ENCODE measurements at places on chromosomes 11 and 22.

DNA sequence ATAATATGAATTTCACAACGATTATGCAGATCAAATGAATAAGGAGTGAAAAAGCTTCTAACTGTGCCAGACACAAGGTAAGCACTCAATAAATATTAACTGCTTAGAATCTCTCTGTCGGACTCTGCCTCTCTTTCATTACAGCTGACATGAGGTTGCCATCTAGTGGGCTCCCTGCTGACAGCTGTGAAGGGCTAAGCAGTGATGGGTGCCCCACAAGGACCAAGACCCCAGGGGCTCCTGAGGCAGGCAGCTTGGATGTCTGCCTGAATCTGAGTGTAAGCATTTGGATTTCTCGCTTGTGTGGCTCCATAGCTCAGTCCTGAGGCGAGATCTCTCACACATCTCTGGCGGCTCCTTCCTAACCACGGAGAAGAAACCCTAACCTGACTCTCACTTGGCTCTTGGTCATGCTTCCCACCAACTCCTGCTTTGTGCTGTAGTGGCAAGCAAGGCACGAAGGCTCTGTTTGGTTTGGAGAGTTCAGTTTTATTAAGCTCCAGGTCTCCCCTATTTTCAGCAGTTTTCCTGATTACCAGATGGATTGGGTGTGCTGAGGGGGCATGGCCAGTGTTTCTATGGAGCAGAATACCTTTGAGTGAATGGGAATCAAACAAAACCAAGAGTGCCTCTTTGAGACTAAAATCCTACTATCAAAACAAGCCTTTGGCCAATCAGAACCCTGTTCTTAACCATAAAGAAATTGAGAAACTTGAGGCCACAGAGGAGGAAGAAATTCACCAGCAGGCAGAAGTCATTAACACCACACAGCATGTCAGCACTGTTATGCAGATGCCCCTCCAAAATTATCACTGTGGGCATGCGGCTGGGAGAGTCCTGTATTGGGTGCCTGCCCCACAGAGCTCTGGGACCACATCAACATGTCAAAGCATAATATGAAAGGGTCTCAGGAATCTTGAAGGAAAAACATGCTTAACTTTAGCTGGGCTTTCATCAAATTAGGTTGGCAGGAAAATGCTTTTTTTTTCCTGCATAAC, 152.8 kb upstream of the NTM start:
- DNase-seq, result no peak

GRCh38 chr11:26947379-26947844, 46.5 kb upstream of the FIBIN start:
- DNase-seq, result no peak

DNA sequence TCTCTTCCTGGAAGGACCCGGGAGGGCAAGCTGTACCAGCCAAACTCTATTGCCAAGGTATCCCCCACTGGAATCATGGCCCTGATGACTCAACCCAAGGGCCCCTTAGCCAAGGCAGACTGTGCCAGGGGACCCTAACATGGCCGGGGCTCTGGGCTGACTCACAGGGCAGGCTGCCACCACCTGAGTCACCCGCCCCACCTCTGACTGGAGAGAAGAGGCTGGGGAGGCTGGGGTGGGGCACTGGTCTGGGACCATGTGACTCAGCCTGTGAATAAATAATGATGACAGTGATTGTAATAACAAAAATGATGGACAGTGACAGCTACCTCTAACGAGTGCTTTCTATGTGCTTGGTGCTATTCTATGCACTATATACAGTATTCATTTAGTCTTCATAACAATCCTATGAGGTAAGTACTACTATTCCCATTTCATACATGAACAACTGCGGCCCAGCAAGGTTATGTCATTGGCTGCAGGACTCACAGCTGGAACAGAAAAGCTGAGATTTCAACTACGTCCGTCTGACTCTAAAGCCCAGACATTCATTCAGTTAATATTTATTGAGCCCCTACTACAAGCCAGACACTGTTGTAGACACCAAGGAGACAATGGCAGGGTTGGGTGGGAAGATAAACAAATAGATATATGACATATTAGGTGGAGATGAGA, 84.2 kb downstream of the FBXO7 start:
- DNase-seq, result no peak

DNA sequence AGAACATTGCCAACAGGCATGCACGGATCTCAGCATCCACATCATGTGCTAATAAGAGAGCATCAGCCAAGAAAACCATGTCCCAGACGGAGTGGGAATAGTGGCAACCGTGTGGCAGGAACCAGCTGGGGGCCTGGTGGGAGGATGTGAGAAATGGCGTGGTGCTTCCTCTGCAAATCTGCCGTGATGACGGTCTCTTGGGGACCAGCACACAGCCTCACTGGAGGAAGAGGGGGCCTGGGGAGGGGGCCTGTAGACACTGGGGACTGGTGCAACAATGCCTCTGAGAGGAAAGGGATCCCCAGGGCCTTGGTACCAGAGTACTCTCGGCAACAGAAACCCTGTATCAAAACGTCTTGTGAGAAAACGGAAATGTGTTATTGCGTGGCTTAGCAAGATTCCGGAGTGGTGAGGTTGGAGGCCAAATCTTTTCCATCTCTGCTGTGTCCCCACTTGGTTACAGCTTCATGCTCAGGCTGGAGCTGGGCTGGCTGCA, 154.3 kb upstream of the TBCEL start:
- DNase-seq, result no peak

- DNase-seq, result no peak
Measured at GRCh38 chr11:85965202-85965601, 103.7 kb downstream of the PICALM start.

DNA sequence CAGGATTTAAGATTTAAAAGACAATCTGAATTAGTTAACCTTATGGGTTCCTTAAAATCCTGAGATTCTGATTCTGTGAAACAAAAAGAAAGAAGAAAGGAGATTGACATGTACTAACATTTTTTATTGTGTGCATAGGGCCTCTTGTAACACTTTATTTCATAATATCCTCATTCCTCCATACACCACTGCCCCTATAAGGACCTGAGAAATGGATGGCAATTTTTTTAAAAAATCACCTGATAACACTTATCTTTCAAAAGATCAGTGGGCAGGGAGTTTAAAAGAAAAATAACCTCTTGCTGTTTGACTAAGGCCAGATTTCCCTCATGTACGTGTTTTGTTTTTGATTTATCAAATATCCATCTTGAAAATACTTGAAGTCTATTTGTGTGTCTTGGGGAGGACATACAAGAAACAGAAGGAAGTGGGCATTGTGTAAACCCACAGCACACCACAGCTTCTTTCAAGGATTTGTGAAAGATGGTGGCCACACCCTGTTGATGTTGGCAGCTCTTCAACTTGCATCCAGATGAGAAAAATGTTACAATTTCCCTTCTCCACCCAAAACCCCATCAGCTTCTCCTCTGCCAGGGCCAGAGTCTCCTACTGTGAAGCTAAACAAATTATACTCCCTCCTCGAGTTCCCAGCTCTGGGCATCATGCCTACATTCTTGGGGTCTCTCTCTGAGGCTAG, 35.0 kb upstream of the MPEG1 start:
- DNase-seq, result no peak

DNA sequence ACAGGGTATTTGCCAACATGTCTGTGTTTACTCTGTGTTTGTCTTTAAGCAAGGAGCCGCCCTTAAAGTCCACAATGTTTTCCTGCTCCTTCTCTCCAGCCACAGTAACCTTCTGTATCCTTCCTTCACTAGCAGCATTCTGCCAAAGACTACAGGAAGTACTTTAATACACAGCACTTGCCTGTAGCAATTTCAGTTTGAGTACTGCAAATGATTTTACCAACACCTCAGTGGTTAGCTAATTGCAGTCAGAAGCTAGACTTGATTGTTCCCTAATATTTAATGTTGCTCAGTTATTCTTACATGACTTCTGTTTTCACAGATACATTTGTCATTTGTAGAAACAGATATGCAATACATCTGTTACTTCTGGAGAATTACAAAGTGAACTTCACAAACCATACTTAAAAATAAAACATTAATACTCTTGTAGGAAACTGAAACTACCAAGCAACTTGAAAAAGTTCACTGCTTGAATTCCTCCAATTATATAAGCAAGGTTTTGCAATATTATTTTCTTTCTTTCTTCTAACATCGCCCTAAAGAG, 69.1 kb downstream of the FCHSD2 start:
- no peak for DNase-seq

DNA sequence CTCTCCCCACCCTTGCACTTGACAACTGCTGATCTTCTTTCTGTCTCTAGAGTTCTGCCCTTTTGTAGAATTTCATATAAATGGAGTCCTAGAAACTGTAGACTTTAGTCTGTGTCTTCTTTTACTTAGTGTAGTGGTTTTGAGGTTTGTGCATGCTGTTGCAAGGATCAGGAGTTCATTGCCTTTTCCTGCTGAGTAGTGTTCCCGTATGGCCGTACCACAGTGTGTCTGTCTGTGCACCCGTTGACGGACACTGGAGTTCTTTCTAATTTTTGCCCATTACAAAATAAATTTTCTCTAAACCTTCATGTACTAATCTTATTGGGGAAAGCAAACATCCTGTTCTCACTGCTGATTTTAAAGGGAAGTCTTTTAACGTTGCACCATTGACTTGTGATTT, 138.1 kb downstream of the TBC1D22A start:
- DNase-seq, result no peak

DNA sequence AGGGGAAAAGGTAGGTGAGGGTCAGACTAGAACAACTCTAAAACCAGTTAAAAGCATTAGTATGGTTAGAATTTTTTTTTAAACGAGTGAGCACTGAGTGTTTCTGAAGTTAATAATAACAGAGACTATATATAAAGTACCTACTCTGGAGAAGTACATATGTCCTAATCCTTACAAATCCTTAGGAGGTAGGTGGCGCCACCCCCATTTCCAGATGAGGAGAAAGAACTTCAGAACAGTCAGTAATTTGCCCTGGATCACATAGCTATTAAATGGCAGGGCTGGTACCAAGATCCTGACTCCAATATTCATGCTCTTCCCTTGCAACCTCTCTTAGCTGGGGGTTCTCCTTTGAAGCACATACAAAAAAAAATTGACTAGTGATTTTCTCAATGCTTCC, 80.5 kb downstream of the CLPB start:
- no peak for DNase-seq

DNA sequence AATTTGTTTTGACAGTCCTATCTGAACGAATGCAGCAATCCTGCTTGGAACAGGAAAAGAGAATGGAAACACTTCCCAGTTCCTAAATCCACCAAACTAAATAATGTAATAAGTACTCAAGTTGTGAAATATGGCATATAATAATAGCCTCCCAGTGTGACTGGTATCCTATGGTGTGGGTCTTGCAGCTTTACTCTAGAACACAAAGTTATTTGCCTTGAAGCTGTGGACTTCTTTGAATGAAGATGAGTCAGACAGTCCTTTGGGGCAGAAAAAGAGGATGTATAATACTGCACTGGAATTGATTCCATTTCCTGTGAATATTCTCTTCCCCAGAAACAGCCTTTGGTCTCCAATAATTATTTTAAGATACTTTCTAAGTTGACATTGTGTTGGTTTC, 887.0 kb downstream of the KCNA4 start:
- DNase-seq, result no peak

DNA sequence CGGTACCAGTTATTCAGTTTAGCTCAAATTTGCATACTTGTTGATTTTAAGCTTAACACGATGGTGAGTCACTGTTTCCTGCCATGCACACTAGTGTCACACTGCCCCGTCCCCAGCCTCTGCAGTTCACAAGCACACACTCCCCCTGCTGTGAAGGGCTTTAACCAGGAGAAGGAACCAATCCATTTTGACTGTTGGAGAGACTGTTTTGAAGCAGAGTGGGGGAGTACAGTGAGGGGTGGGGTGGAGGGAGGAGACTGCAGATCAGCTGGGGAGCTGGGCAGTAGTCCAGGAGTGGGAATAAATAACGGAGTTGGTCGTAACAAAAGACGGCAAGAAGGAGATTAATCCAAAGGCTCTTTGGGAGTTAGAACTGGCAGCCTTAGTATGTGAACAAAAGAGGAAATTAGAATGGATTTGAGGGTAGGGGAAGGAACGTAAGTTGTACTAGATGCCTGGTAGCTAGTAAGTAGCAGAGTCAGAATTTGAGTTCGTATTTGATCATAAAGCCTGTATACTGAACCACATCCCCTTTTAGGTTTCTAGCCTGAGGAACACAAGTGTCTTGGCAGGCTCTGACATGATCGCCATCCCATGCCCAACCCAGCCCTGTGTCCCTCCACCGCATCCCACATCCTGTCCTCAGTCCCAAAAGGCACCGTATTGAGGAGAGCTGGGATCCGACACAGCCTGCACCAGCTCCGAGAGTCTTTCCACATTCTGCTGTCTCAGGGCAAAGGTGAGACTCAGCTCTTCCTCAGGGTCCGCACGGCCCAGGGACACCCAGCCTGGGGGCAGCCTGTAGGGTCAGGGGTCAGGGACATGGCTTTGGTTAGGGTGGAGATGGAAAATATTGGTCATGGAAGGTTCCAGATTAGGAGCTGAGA, 862 bp downstream of the TPP1 start:
- no peak for DNase-seq

DNA sequence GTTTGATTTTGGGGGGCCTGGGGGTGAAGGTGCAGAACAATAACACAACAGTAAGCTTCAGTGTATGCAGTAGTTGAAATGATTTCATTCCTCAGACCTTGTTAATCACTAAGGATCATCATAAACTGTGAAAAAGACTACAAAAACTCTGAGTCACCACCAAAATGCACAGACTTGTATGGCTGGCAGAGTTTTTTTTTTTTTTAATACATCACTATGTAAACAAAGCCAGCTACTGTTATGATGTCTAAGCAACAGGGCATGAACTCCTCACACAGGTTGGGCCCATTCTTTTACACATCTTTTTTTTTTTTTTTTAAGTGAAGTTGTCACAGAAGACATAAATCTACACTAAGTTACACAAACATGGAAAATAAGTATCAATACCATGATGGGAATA, 311.9 kb downstream of the GUCY1A2 start:
- DNase-seq, result no peak

DNA sequence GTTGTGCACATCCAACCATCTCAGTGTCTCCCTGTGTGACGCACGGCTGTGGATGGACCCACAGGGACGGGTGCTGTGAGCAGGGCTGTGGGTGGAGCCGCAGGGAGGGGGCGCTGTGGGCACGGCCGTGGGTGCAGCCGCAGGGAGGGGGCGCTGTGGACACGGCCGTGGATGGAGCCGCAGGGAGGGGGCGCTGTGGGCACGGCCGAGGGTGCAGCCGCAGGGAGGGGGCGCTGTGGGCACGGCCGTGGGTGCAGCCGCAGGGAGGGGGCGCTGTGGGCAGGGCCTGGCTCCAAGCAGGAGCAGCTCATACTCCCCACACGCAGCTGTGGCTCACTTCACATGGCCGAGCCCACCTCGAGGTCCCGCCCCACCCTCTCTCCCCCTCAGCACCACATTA, 6.0 kb upstream of the MAPK11 start:
- DNase-seq, result no peak

GRCh38 chr22:47394504-47395440, 632.3 kb downstream of the TBC1D22A start:
- DNase-seq, result no peak

- DNase-seq, result no peak
Measured at GRCh38 chr11:69067200-69067599, 18.5 kb downstream of the TPCN2 start.
